Effector memory CD8-positive, alpha-beta T cell (primary cell): ENCODE measurements at places on chromosomes 6 and 20.

DNA sequence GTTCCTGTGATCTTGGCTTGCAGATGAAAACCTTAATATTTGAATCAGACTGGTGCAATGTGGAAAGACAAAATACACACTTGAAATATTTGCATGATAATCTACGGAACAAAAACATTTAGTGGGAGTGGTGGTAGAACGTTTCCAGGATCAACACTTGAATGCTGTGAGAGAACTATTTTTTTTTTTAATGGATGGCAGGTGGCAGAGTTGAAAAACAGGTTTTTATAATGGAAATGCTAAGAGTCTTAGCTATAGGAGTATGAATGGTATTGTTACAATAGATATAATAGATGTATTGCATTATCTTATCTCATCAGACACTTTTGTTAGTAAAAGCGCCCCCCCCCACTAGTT lies 49.2 kb downstream of the CDKAL1 start:
- no peak for DNase-seq

DNA sequence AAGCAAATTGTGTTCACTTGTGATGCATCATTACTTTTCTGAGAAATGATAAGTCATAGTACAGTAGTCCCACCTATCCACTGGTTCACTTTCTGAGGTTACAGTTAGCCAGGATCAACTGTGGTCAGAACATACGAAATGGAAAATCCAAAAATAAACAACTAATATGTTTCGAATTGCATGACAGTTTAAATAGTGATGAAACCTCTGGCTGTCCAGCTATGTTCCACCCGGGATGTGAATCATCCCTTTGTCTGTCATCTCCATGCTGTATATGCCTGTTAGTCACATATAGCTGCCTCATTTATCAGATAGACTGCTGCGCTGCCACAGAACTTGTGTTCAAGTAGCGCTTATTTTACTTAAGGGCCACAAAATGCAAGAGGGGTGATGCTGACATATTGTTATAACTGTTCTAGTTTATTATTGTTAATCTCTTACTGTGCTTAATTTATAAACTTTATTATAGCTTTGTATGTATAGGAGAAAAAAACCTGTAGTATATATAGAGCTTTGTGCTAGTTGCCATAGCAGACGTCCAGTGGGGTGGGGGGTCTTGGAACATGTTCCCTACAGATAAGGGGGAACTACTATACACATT lies 29.2 kb downstream of the AFDN start:
- DNase-seq, result no peak

GRCh38 chr20:13267231-13267630 lies 46.2 kb downstream of the ISM1 start:
- no peak for DNase-seq

GRCh38 chr6:33081098-33081824 lies 5.5 kb downstream of the HLA-DPB1 start:
- DNase-seq, result no peak

DNA sequence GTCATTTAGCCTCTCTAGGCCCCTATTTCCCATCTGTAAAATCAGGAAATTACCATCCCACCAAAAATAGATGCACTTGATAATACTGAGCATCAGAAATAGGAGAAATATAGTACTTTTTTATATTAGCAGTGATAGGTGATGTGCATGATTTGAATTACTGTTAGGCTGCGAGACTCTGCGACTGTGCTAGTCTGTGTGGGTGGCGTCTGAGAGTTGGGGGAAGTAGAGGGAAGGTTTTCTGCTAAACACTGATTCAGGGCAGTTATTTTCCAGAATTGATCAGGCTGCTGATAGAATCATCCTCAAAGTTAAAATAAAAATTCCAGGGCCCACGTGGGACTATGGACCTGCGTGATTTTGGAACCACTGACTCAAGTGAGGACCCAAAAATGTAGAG lies 60.4 kb upstream of the ARMH2 start:
- DNase-seq, result no peak
